Aorta (tissue), 5 donors: ENCODE measurements at places on chromosomes 11 and 22. TPM values are rescaled to one million over a fixed set of nuclear protein-coding genes. Genes with fewer than 3 reads are reported as not detected.
A peak's percentile ranks its signal among the peaks of the same experiment; 100 is the strongest.

Gene C22orf42
- total RNA-seq, result not detected

DNA sequence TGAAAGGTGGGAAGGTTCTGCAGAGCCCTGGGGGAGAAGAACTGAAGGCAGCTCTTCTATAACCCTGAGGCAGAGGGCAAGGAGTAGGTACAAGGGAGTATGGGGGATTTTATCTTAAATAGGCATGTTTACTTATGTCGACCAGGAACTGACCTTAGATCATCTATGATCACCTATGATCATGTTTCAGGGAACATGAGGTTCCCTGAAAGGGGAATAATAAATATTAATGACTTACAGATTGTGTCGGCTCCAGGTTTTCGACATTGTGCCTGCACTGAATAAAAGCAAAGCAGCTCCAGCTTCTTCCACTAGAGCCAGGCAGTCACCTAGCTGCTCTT, 9.9 kb downstream of the GSTP1 start:
- H3K27ac ChIP-seq, result peak overlapping the region; percentile 91
- H3K4me1 ChIP-seq, result no peaks in the 10 kb centered on the region
- DNase-seq, result no peak
- no peak overlapping the region for H3K4me3 ChIP-seq

Gene APOA5
- not detected for total RNA-seq

GRCh38 chr11:17574141-17575091, 27.4 kb downstream of the OTOG start:
- no peak for DNase-seq
- no peak overlapping the region for H3K4me3 ChIP-seq
- H3K27me3 ChIP-seq, result no peaks in the 10 kb centered on the region
- no peak overlapping the region for H3K27ac ChIP-seq
- no peaks in the 10 kb centered on the region for H3K36me3 ChIP-seq

GRCh38 chr11:47020793-47021526, 84.4 kb downstream of the CSTPP1 start:
- H3K4me1 ChIP-seq, result no peaks in the 10 kb centered on the region
- no peaks in the 10 kb centered on the region for H3K36me3 ChIP-seq
- H3K27me3 ChIP-seq, result no peaks in the 10 kb centered on the region
- no peak overlapping the region for H3K27ac ChIP-seq
- H3K4me3 ChIP-seq, result no peak overlapping the region

GRCh38 chr11:130403271-130403804, 25.1 kb downstream of the ADAMTS8 start:
- H3K4me1 ChIP-seq, result no peaks in the 10 kb centered on the region
- peak; percentile 89 for DNase-seq
- no peak overlapping the region for H3K4me3 ChIP-seq
- peak overlapping the region; percentile 94 for H3K27ac ChIP-seq

- H3K27me3 ChIP-seq, result no peaks in the 10 kb centered on the region
- H3K27ac ChIP-seq, result no peak overlapping the region
- no peaks in the 10 kb centered on the region for H3K36me3 ChIP-seq
- no peak overlapping the region for H3K4me3 ChIP-seq
- H3K4me1 ChIP-seq, result no peaks in the 10 kb centered on the region
Measured at GRCh38 chr11:3195251-3196160, 23.1 kb downstream of the MRGPRG start.

- H3K4me1 ChIP-seq, result no peaks in the 10 kb centered on the region
- H3K36me3 ChIP-seq, result no peaks in the 10 kb centered on the region
- no peaks in the 10 kb centered on the region for H3K27me3 ChIP-seq
- DNase-seq, result no peak
- H3K27ac ChIP-seq, result no peak overlapping the region
- H3K4me3 ChIP-seq, result no peak overlapping the region
Measured at GRCh38 chr11:19199048-19199447, 2.7 kb downstream of the CSRP3 start.

DNA sequence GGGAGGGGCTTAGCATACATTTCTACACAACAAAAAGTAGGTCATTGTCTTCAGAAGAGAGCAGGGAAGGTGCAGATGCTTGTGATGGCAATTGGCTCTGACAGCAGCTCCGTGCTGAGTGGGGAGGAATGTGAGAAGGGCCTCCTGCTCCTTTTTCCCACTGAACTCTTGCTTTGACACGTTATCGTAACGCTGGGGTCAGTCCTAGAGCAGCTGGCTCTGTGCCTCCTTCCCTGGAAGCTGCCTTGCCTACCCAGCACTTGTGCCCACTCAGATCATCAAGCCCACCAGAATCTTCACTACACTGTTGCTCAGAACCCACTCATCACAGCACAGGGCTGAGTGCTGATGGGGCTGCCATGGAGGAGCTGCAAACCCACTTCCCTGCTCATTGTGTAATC, 14.9 kb upstream of the NAV2 start:
- no peak for DNase-seq
- peak overlapping the region; percentile 12 for H3K27ac ChIP-seq
- H3K27me3 ChIP-seq, result no peaks in the 10 kb centered on the region
- H3K4me1 ChIP-seq, result peaks cover 3% of the 10 kb centered on the region
- H3K4me3 ChIP-seq, result no peak overlapping the region
- no peaks in the 10 kb centered on the region for H3K36me3 ChIP-seq

Gene RIC3
- 7.8 TPM for total RNA-seq

Gene MMP27
- not detected for total RNA-seq

Gene TXN2
- 29.6 TPM for total RNA-seq

DNA sequence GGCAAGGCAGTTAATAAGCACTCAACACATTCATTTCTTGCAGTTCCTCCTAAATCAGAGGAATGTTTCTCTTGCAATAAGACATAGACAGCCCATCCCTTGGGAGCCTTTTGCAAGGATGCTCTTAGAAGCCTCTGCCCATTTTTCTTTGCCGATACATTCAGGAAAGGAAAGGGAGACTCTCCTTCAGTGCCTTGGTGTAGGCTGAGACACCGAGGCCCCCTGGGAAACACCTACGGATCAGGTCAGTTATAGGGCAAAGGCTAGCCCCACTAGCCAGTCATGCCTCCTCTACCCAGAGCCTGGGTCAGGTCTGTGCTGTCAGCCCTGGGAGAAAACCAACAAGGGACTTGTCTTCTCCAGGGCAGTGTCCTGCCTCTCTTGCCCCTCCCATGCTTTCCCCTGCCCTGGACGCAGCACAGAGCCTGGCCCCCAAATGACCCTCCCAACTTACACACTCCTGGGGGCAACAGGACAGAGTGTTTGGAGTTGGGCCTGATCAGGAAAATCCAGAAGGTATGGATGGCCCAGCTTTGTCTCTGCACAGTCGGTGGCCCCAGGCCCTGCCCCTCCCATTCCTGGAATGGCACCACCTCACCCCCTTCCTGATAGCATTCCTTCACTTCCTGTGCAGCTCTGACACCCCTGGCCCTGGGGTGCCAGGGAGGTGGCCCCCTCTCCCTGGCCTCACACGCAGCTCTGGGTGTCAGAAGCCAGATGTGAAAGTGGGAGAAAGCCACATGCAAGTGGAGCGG, 18.3 kb downstream of the ANKK1 start:
- H3K4me1 ChIP-seq, result no peaks in the 10 kb centered on the region
- H3K36me3 ChIP-seq, result no peaks in the 10 kb centered on the region
- DNase-seq, result no peak
- no peaks in the 10 kb centered on the region for H3K27me3 ChIP-seq
- H3K4me3 ChIP-seq, result no peak overlapping the region
- H3K27ac ChIP-seq, result no peak overlapping the region

DNA sequence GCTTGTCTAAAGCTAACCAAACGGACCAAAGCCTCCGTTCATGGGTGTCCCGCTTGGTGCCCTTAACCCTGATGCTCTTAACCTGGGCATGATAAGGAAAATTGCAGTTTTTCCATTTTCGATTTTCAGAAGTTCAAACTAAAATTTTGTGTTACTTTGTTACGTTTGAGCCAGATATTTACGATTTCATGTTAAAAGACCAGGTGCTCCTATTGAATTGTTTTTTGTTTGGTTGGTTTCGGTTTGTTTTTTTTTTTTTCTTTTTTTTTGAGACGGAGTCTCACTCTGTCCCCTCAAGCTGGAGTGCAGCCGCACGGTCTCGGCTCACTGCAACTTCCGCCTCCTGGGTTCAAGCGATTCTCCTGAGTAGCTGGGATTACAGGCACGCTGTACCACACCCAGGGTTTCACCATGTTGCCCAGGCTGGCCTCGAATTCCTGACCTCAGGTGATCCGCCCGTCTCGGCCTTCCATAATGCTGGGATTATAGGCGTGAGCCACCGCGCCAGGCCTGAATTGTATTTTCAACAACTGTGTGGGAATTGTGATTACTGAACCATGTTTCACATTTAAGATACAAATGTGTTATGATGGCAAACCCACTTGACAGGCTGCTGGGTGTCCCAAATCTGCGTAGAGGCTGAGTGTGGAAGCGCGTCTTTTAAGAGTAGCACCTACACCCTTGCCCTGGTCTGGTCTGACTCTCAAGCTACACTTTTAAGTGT, 864 bp upstream of the USP28 start:
- H3K4me3 ChIP-seq, result peak overlapping the region; percentile 9
- H3K36me3 ChIP-seq, result no peaks in the 10 kb centered on the region
- no peaks in the 10 kb centered on the region for H3K27me3 ChIP-seq
- DNase-seq, result no peak
- H3K27ac ChIP-seq, result peak overlapping the region; percentile 82
